ENCODE measurements at places on chromosomes 7 and 10.

DNA sequence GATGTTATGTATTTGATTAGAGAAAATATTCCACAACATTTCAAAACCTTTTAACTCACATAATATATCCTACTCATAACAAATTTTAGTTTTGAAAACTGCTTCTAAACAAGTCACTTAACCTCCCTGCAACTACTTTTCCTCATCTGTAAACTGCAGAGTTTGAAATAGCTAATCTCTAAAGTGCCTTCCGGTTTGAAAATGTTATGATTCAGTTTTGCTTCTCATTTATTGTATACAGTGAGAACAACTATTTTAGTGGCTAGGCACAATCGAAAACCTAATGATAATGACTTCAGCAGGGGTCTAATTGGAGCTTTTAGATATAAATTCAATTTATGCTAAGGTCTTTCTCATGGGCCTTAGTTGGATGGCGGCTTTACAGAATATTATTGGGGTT, 30.7 kb upstream of the TEX47 start:
- DNase-seq: no peak

GRCh38 chr10:30662814-30663213, 33.3 kb upstream of the LYZL2 start:
- no peak for DNase-seq

- DNase-seq: no peak
Measured at GRCh38 chr7:75979759-75980429, 14.5 kb downstream of the TMEM120A start.

DNA sequence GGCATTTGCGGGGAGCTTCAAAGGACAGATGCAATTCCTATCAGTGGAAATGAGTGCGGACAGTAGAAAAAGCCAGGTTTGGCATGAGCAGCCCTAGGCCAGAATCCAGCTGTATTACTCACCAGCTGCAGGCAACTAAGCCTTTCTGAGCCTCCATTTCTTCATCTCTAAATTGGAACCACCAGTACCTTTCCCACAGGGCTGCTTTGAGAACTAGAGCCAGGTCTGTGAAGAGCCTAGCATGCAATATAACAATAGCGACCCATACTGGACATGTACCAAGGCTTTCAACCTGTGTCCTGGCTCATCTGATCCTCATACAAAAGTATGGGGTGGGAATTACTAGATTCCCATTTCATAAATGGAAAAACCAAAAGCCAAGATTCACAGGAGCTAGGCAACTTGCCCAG, 101.0 kb downstream of the GSAP start:
- no peak for DNase-seq

DNA sequence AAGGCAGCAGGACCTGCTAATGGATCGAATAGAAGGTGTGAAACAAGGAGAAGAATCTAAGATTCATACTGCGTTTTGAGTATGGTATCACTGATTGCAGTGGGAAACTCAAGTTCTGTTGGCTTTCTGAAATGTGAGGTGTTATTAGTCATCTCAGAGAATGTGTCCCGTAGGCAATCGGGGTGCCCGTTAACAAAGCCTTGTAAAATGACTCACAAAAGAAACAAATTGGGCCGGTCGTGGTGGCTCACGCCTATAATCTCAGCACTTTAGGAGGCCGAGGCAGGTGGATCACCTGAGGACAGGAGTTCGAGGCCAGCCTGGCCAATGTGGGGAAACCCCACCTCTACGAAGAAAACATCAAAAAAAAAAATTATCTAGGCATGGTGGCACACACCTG, 118.2 kb upstream of the C7orf33 start:
- no peak for DNase-seq

DNA sequence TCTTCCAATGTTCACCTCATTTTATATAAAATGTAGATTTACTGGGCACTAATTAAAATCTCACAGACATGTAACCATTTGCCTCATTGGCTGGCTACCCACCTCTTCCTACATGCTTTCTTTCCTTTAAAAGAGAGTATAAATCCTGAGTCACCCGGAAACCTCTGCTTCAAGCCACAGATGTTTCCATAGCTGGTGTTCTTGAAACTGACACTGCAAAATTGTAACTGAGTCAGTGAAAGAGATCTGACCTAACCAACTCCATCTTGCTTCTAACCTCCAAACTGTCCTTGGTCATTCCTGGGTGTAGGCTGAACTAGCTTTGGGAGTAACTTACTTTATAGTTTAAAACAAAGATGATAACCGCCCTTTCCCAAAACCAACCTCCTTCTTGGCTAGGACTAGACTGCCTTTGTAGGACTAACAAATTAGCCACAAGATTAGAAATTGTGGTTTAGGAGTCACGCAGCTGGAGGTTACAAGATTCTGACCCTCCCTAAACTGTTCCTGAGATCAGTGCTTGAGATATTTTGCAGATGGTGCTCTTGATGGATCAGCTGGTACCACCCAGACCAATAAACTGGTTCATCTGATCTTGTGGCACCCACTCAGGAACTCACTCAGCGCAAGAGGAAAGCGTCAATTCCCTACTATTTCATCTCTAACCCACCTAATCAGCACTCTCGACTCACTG, 33.5 kb downstream of the SVOPL start:
- no peak for DNase-seq

DNA sequence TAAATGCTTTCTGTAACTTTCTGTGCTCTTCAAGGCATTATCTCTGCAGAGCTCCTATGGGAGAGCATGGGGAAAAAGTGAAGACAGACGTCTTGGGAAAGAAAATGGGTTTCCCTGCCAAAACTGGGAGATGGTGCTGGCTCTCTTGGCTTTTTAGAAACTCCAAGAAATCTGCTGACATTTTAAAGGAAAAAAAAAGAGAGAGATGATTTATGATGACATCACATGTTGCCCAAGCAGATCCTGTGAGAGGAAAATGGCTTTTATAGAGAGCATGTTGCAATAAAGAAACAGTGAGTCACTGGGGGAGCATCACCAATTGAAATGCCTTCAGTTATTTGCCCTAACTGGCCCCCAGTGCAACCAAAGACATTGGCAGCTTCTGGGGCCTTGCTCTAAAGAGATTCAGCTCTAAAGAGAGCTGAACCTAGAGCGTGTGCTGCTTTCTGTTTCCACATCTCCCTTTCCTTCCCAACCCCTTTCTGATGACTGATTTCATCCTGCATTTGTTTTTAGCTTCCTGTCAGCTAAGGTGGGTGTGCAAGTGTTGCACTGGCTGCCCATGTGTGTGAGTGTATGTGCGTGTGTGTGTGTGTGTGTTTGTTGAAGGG, 37.7 kb downstream of the LRMDA start:
- DNase-seq: peak; percentile 6

DNA sequence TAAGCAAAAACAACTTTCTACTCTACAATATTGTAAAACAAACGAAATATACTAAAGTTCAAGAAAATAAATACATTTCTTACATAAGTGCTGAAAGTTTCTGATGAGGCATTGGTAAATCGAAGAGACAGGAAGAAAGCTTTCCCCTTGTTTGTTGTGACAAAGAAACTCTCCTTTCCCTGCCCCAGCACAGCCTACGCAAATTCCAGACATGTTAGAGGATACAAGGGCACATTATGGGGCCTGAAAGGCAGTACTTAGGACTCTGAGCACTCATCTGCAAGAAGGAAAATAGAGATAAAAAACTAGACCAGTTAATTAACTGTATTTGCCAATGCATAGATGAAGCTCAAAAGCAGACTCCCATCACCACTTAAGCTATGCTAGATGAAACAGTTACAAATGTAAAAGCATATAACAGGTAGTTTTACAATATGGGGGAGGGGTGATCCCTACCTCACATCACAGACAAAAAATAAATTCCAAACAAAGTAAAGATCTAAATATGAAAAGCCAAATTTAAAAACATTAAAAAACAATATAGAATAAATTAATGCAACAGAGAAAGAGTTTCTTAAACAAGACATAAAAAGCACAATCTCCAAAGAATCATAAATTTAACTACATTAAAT, 21.8 kb downstream of the ARHGAP19 start:
- DNase-seq: no peak

DNA sequence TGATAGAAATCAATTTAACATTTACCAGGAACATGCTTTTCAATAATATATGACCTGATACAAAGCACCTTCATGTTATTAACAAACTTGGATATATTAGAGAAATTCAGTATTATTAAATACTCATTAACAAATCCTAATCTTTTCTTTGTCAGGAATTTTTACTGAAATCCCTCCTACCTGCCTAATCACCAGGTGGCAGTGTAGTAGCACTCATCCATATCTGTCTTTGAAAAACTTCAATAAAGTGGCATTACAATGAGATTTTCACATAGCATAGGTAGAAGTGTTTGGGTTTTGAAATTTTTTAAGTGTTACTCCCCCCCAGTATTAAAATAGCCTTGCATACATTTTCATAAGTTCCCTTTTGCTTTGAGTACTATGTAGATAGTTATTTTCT, 1246.6 kb upstream of the LRRN3 start:
- DNase-seq: peak; percentile 31

- DNase-seq: no peak
Measured at GRCh38 chr10:116098411-116099022, 174.5 kb downstream of the GFRA1 start.

GRCh38 chr10:86367152-86367951, 757 bp upstream of the GRID1 start:
- no peak for DNase-seq

DNA sequence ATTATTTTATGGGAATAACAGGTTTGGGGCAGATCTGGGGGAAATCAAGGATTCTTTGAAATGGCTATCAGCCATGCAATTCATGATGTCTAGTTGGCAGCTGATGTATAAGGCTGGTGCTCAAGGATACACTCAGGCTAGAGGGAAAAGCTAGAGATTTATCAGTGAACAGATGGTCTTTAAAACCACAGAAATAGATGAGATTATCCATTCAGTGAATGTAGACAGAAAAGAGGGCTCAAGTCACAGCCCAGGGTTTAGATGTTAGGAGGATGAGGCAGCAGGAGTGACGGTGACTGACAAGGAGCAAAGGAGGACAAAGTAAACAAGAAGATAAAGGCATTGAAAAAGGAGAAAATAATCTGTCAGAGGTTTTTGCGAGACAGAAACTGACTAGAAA, 238.7 kb downstream of the CDK14 start:
- peak; percentile 96 for DNase-seq

- DNase-seq: no peak
Measured at GRCh38 chr7:4792537-4793126, 17.2 kb downstream of the AP5Z1 start.

GRCh38 chr7:37211097-37211880, 237.4 kb downstream of the ELMO1 start:
- DNase-seq: no peak

DNA sequence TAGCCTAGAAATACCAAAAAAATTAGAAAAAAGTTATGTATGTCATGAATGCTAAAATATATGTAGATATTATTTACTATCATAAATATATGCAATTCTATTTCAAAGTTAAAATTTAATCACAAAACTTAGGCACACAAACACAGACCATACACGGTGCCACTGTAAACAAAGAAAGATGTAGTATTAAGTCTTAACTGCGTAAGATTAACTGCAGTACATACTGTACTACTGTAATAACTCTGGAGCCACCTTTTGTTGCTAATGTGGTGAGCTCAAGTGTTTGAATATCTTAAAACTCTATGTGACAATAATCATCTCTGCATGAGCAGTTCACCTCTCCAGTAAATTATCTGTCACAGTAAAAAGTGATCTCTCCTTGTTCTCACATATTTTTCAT, 23.6 kb downstream of the GDI2 start:
- no peak for DNase-seq

DNA sequence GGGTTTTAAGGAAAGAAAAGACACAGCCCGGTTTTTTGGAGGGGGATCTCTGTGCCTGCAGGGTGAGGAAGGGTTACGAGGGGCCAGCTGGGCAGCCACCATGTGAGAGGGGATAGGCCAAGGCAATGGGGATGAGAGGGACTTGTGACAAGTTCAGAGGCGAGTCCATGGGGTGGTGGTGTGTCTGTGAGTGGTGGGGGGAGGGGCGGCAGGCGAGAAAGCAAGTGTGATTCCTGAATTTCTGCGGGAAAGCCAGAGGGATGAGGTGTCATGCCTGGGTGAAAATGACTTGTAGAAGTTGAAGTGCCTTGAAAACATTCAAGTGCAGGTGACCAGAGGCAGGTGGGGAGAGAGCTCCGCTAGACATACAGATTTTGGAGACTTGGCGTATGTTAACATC, 61.0 kb upstream of the RNF32 start:
- DNase-seq: no peak
